ENCODE measurements at places on chromosomes 6 and 20.

- DNase-seq = no peak
Observed at GRCh38 chr20:60306551-60306950, 348.3 kb downstream of the CDH26 start.

DNA sequence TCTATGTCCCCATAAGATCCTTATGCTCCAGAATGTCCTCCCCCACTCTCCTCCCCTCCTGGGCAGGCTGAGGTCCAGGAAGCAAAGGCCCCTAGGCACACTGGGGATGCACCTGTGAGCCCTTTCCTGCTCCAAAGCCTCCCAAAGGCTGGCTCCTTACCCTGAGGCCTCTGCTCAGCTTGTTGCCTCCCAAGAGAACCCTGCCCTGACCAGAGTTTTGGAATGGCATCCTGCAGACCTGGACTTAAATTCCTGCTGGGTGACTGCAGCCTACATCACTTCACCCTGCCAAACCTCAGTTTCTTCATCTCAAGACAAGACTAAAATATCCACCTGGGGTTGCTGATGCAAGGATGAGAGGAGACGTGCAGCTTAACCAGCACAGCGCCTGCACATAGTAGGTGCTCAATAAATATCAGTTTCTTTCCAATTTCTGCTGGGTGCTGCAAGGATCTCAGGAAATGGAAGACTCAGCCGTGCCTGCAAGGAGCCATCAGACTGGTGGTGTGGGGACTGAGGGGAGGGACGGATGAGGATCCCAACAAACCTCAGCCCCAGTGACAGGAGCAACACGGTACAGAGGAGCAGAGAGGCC is 2.1 kb upstream of the LBP start:
- DNase-seq = no peak

DNA sequence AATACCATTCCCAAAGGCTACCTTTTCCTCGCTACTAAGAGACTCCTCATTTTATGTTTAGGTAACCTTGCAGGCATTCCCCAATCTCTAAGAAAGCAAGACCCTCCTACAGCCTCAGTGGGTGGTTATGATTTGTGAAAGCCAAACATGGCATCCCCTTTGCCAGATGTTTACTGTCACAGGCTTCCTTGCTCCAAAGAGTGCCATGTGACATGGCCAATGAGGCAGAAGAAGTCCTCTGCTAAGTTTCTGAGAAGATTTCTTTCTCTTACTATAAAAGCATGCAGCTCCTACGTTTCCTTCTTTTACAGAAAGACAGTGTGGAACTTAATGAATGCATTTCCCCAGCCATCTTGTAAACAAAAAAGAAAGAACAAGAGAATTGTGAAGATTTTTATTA is 688.2 kb downstream of the TBC1D32 start:
- no peak for DNase-seq

DNA sequence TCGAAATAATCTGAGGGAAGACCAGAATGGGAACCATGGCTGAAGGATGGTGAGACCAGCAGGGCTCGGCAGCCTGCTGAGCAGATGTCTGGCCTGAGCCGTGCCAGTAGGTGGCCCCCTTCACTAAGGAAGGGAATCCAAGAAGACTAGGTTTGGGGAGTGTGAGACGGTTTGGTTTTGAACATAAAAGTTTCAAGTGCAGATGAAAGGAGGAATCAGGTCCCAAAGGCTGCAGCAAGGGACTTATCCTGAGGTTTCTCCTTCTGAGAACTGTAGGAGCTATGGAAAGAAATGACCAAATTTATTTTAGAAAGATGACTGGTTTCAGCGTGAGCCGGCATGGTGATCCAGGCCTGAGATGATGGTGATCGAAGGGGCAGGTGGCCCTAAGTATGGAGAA is 4.6 kb upstream of the OSER1 start:
- peak; percentile 56 for DNase-seq

- no peak for DNase-seq
Observed at GRCh38 chr6:87164004-87164403, 8.6 kb downstream of the ZNF292 start.

GRCh38 chr6:107491138-107491609 is 1.3 kb downstream of the SOBP start:
- no peak for DNase-seq

- no peak for DNase-seq
Observed at GRCh38 chr6:107179004-107179403, 63.7 kb upstream of the BEND3 start.

- DNase-seq = no peak
Observed at GRCh38 chr6:25959890-25960536, 2.6 kb upstream of the TRIM38 start.

Data from T-helper 17 cell (primary cell).